ENCODE measurements at places on chromosomes 12 and 14. TPM values are rescaled to one million over a fixed set of nuclear protein-coding genes. Genes with fewer than 3 reads are reported as not detected.

Gene RNFT2
- total RNA-seq, result 27.7 TPM

Gene SLC16A7
- total RNA-seq, result 4.1 TPM

Gene MYF6
- 0.15 TPM for total RNA-seq

Gene GZMH
- total RNA-seq, result not detected

Gene SMCO2
- 0.32 TPM for total RNA-seq

Gene DHRS7
- total RNA-seq, result 45.2 TPM

Gene PLA2G1B
- 1.8 TPM for total RNA-seq

- peaks cover 34% of the 10 kb centered on the region for H3K4me1 ChIP-seq
- peaks cover 17% of the 10 kb centered on the region for H3K36me3 ChIP-seq
- H3K4me3 ChIP-seq, result peak within 1 kb of the TSS; percentile 96
- no peaks in the 10 kb centered on the region for H3K27me3 ChIP-seq
Observed at GRCh38 chr14:60723907-60724618, at the start of gene SIX4. Gene SIX4, minus strand, starts transcription at chr14:60724351. Its CDS starts 277 bp downstream, at chr14:60724074.

DNA sequence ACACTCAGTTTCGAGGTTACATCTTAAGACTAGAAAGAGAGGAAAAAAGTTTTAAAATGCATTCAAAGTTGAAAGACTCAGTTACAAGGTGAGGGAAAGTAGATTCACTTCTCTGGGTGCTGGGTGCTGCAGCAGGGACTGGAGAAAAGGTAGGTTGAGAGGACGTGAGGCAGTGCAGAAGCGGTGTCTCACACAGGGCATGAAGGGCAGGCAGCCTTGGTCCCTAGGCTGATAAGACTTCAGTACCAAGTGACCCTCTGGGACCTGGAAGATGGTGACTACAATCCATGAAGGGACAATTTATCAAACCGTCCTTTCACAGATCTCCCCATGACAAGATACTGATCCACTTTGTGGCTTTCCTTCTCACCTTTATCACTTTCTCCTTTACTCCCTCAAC is 22.5 kb upstream of the UTP20 start:
- no peaks in the 10 kb centered on the region for H3K36me3 ChIP-seq
- no peak overlapping the region for H3K27ac ChIP-seq
- DNase-seq, result no peak

- peaks cover 4% of the 10 kb centered on the region for H3K4me1 ChIP-seq
- no peak for DNase-seq
Observed at GRCh38 chr12:52324153-52324444, 2.9 kb upstream of the KRT83 start.

- H3K27ac ChIP-seq, result no peak overlapping the region
- H3K36me3 ChIP-seq, result no peaks in the 10 kb centered on the region
- H3K4me1 ChIP-seq, result no peaks in the 10 kb centered on the region
- H3K27me3 ChIP-seq, result no peaks in the 10 kb centered on the region
Observed at GRCh38 chr12:28799348-28799747, 349.7 kb upstream of the FAR2 start.

- no peak for DNase-seq
- peaks cover 46% of the 10 kb centered on the region for H3K4me1 ChIP-seq
- H3K36me3 ChIP-seq, result no peaks in the 10 kb centered on the region
- no peak overlapping the region for H3K27ac ChIP-seq
- no peak overlapping the region for H3K4me3 ChIP-seq
Observed at GRCh38 chr12:18966954-18967353, 162.6 kb upstream of the PLEKHA5 start.

DNA sequence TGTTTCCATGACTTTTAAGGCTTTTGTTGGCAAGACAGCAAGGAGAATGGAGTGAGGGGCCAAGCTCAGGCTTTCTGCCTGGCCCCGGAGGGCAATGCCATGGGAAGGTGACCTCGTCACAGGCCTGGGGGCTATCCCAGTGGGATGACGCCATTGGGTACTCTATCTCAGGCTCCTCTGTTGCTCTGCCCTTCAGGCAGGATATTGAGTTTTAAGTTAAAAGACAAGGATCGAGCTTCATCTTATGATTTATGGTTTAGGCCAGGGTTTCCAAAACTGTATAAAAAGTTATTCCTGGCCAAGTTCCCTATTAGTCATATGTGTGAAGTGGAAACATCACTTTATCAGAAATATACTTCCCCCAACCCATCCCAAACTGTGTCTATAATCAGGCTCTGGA is 127.7 kb downstream of the ZFP36L1 start:
- DNase-seq, result no peak
- H3K36me3 ChIP-seq, result no peaks in the 10 kb centered on the region
- no peak overlapping the region for H3K27ac ChIP-seq
- 0 out of 2 replicates have a peak, but pooled peaks cover 3% of the 10 kb centered on the region for H3K27me3 ChIP-seq

- DNase-seq, result no peak
- no peak overlapping the region for H3K27ac ChIP-seq
Observed at GRCh38 chr14:63563370-63564026, 20.3 kb upstream of the PPP2R5E start.

DNA sequence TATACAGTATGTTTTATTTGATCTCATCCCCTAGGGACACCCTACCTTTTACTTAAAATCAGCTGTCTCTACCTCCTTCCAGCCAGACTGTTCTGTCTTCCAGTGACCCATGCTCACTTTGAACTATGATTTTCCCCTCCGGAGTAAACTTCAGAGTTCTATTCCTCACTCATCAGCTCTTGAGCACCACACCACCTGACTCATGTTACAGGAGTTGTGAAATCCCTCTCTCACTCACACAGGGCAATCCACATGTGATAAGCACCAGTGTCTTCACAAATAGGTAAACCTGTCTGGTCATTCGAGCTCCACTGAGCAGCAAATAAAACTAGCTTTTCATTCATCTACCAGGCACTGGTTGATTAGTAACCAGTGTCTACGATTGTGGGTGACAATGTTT is 177.3 kb upstream of the BMP4 start:
- H3K36me3 ChIP-seq, result no peaks in the 10 kb centered on the region
- peaks cover 11% of the 10 kb centered on the region for H3K4me1 ChIP-seq
- DNase-seq, result no peak
- no peak overlapping the region for H3K27ac ChIP-seq
- no peak overlapping the region for H3K4me3 ChIP-seq

- no peaks in the 10 kb centered on the region for H3K27me3 ChIP-seq
- H3K4me1 ChIP-seq, result peaks cover 5% of the 10 kb centered on the region
- H3K27ac ChIP-seq, result 0 out of 2 replicates have a peak overlapping the region, but pooled peaks have one; percentile 8
Observed at GRCh38 chr12:125050868-125051267, 14.4 kb upstream of the AACS start.

DNA sequence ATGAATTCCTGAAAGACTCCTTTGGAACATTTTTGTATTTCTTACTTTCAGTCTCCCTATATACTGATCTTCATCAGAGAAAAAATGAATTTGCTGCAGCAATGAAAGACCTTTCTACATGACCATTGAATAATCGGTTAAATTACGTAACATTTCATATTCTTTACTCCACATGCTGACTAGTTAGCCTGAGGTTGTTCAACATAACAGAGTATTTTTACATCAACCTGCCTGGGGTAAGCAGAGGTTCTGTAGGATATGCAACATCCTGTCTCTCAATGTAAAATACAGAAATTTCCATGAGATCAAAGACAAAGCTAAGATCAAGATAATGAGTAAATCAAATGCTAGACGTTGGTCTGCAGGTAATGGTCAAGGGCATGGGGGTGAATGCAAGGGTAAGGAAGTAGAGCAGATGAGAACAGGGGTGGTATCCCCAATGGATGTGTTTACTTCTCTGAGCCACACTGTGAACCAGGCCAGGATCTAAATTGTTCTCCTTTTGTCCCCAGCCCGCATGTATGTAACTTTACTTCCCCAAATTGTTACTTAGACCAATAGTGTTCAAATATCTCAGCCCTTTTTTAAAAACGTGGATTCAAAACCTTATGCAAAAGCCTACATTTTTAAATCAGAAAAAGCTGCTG is 45.4 kb downstream of the DUSP6 start:
- H3K4me3 ChIP-seq, result no peak overlapping the region
- peaks cover 21% of the 10 kb centered on the region for H3K4me1 ChIP-seq
- DNase-seq, result no peak
- no peaks in the 10 kb centered on the region for H3K27me3 ChIP-seq
- peak overlapping the region; percentile 26 for H3K27ac ChIP-seq

GRCh38 chr14:64213086-64213485 is 81.1 kb downstream of the ESR2 start:
- DNase-seq, result no peak
- H3K4me1 ChIP-seq, result no peaks in the 10 kb centered on the region
- no peaks in the 10 kb centered on the region for H3K27me3 ChIP-seq

- H3K27ac ChIP-seq, result no peak overlapping the region
- H3K4me1 ChIP-seq, result peaks cover 42% of the 10 kb centered on the region
- no peak overlapping the region for H3K4me3 ChIP-seq
- no peaks in the 10 kb centered on the region for H3K36me3 ChIP-seq
- no peak for DNase-seq
Observed at GRCh38 chr12:116215023-116215422, 62.5 kb downstream of the MED13L start.

Measured in WTC11 (cell line).